ENCODE measurements at places on chromosomes 3 and 15.

DNA sequence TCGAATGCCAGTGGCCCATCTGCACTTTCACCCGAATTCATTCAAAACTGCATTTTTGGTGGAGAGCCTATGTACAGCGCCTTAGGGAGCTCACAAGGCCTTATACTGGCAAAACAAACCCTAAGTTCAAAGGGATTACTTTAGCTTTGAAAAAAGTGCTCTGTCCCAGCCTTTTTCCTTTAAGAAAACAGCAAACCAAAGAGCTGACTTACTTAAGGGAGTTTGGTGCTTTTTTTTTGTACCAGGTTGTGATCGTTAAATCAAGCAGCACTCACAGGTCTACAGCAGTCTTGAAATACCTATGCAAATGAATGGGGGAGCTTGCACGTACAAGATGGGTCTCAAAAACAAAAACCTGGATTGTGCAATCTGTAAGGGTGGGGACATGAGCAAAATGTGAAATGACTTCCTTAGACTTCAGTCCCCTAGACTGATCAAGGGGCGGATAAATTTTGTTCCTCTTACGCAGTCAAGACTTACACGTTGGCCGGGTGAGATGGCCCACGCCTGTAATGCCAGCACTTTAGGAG is 11.6 kb upstream of the PIK3CB start:
- no peak for DNase-seq

DNA sequence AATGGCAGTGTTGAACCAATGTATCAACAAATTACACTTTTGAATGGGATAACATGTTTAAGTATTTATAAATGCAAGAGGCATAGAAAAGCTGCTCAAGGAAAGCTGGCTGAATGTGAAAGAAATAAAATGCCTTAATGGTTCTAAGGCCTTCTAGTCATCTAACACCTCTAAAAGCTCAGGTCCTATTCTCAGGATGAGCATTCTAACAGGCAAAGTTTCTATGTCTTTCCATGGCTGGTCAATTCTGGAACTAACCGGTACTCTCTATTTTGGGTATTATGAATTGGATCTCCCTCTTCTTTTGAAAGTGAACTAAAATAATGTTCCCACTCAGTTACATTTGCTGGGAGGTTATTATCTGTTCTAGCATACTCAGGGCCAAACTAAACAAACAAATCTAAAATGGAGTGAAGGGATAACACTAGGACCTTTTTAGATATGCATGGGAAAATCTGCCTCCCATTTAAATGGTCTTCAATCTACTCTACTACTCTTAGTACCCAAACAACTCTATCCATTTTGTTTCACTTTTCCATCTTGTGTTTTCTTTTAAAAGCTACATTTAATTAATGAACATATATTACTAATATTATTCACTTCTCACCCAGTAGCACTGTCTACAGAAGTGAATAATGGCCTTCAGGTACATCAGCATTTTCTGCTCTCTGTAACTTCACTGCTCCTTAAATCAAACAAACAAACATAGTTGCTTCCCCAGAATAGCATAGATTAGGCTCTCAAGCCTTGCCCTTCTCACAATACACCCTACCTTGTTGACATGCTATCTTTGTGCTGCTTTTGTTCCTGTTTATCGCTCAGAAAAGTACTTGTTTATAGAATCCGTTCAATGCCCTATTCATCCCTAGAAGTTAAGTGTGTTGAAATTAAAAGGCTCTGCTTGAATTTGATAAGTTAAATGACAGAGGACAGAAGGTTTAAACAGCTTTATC is 46.4 kb downstream of the CBLB start:
- DNase-seq = no peak

GRCh38 chr15:73212424-73212823 is 156.3 kb downstream of the HCN4 start:
- DNase-seq = no peak

DNA sequence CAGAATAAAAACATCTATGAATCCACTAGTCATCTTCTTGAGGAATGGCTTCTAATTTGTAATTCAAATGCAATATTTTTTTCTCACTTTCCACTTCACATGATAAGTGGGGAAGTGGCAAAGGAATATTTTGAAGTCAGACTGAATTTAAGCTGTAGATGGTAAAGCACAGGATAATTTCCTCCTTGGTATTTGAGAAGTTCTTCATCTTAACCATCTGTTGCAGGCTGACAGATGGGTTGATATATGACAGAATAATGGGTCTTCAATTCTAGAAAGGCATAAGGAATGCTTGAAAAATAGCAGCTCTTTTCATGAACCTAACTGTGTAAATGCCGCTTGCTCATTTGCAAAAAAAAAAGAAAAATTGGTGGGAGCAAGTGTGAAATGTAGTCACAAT is 66.5 kb upstream of the SNTN start:
- no peak for DNase-seq

GRCh38 chr3:110686701-110687100 is 384.9 kb upstream of the NECTIN3 start:
- no peak for DNase-seq

- DNase-seq = no peak
Measured at GRCh38 chr3:57673156-57673555, 19.7 kb downstream of the DENND6A start.

GRCh38 chr15:62469874-62470688 is 305.0 kb upstream of the C2CD4B start:
- no peak for DNase-seq

DNA sequence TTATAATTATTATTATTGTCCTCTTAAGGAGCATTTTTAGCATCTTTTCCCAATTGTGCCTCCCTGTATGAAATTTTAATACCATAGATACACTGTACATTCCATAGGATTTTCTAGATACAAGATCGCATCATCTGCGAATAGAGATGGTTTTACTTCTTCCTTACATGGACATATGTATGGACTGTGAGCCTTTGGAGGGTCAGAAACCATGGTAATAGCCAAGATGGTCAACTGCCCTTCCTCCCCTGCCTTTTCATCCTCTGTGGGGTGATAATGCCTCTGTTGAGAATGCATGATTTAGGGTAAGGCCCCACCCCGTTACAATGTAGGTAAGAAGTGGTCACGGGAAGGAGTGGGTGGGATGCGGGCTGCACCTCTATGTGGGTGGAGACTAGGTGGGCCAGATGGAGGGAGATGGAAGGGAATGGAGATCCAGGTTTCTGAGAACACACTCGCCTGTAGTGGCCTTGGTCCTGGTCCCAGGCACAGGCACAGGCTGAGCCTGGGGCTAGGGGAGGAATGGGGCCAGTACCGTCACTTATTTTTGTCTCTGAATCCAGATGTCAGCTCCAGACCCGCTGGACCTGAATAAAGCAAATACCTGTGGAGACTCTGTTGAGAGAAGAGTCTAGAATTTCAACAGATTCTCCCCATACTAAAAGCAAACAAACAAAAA is 31.7 kb downstream of the GOLGA6A start:
- DNase-seq = no peak

GRCh38 chr15:88454236-88454635 is 13.0 kb downstream of the MRPL46 start:
- no peak for DNase-seq

DNA sequence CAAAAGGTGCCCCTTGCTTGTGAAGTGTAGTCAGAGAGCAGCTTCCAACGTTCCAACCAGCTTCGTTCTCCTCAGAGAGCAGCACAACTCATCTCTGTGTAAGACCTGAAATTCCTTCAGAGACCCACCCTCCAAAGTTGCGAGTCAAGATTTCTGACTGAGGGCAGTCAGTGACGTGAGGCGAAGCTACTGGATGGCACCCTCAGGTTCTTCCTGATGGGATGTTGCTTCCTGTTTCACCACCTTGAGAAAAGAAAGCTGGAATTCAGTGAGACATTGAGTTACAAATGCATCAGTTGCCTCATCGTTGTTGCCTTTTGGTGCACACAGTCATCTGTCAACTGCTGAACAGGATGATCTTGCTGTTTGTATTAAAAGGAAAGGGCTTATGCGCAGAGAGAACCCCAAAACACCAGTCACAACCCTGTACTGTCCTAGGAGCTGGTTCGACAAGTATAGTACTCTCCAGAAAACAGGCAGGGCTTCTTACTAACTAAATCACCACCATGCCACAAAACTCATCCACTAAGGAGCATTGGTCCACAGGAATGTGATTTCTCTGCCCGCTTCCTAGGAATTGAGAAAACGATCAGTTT is at the start of gene CERS3:
TSS of gene CERS3 (minus strand) at position 118 of the 596 bp plus-strand sequence. CDS start 27,101 bp downstream, outside the sequence.
- no peak for DNase-seq

- DNase-seq = no peak
Measured at GRCh38 chr3:102182162-102182561, 252.7 kb upstream of the ZPLD1 start.

- no peak for DNase-seq
Measured at GRCh38 chr3:155208183-155208800, 85.2 kb downstream of the STRIT1 start.

GRCh38 chr3:159733194-159733860 is 255.3 kb upstream of the IL12A start:
- DNase-seq = no peak

GRCh38 chr3:185046164-185046515 is 106.7 kb downstream of the C3orf70 start:
- no peak for DNase-seq

DNA sequence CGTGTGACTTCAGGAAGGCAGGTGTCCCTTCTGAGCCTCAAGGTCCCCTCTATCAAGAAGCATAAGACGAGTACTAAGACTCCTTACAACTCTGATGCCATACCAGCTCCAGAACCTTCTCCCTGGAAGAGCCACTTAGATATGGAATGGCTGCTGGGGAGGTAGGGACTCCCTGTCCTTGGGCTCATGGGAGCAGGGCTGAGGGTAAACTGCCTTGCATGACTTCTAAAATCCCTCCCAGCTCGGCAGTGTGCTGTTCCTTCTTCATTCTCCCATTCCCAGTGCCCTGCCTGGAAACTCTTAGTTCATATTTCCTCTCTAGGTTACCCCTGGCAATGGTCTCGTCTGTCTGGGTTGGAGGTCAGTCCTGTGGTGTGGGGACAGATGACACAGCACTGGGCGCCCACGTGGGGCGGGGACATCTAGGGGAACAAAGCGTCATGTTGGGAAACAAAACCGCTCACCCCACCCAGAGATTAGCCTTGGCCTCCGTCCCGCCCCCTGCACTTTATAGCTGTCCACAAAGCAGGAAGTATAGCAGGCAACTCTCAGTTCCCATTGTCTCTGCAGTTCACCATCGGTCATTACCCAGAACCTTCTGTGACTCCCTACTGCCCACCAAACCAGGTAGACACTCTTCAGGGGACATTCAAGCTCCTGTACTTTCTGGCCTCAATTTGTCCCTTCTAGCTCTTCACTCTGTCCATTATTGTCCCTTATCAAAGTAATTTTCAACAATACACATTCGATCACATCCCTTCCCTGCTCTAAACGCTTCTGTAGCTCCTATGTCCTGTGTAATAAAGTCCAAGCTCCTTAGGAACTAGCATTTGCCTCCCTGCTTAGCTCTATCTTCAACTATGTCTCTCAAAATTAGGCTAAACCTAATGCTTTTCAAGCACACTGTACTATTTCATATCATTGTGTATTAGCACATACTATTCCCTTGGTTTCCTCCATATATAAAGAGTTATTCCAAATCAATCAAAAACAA is 73.8 kb downstream of the IQSEC1 start:
- no peak for DNase-seq

GRCh38 chr3:16415911-16416476 is 97.5 kb downstream of the RFTN1 start:
- no peak for DNase-seq

DNA sequence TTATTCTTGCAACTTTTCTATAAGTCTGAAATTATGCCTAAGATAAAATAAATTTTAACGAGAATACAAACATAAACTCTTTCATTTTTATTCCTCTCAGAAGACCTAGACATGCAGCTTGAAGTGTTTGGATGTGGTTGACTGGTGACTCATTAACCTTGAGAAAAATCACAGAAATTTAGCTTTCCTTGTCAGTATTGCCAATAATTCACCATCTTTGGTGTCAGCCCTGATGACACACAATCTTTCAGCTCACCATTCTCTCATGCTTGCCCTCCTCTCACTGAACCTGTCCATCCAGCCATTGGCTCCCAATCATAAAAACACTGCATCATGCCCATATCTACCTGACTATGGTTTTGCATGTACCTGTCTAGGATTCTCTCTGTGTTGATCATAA is 22.6 kb upstream of the TNFAIP8L3 start:
- DNase-seq = no peak

DNA sequence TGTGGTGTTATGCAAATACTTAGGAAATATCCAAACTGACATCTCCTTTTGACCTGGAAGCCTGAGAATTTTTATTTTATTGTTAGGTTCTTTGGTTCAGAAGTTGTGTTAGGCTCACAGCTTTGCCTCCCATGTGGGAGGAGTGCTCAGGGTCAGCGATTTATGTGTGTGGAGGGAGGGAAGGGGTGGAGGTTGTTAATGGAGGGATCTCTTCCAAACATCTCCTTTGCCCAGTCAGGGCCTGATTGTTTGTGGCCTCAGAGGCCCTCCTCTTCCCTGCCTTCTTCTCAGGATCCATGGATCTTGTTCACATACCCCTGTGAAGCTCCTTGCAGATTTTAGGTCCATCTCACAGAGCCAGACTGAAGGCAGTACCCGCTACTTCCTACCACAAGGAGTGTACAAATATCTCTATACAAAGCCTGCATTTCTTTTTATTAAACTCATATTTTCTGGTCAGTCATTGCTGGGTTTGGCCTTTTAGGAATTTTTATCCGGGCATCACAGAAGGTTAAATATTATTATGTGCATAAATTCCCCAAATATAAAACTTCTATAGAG is 40.3 kb downstream of the BBX start:
- no peak for DNase-seq

DNA sequence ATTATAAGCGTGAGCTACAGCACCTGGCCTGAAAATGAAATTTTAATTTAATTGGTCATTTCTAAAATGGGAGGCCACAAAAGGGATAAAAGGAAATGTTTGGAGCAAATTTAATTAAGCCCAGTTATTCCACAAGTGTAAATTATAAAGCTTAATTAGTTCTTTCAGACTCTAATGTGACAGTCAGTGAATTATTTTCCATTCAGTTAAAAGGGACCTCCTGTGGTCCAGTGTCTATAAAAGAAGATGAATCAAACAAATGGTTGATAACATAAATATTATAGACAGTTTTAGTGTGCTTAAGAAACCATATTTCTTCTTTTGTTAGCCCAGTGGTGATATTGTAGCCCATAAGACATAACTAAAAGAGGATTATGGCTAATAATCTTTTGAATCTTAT is 66.4 kb downstream of the CNOT10 start:
- DNase-seq = no peak

DNA sequence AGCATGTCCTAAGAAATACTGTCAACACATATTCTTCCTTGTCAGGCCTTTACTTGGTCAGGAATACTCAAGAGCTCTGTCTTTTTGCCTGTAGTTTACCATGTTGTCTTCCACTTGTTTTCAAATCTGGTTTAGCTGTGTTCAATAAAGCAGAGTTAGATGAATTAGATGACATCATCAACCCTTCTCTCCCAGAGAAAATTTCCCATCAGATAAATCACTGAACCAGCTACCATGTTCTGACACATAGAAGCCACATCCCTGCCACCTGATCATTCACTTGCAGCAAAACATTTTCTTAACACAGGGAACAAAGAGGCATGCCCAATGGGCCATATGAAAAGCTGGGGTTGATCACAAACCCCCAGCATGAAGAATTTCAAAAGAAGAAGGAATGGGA is 42.1 kb downstream of the TERC start:
- no peak for DNase-seq
